Activated T-helper 17 cell treated with anti-CD3 and anti-CD28 coated beads, Interleukin-2, amount 50 U/mL, for 72 hours (primary cell): ENCODE measurements at places on chromosomes 13 and 19.
A peak's percentile ranks its signal among the peaks of the same experiment; 100 is the strongest.

DNA sequence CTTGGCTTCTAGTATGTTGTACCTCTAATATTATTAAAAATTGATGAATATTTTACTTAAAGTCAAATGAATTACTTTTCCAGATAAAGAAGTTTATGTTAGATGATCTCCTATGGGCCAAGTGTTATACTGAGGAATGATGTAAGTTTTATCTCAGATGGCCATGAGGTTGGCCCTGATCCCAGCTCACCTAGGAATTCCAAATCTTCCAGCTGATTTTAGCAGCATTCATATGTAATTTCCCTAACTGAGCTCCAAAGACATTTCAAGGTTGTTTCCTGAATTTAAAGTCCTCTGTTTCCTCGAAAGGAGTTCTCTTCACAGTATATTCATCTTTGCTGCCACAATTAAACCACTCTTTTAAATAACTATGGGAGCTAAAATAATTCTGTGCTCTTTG is 1670.4 kb upstream of the SPRY2 start:
- ATAC-seq: no peak
- no peaks in the 10 kb centered on the region for H3K4me1 ChIP-seq
- no peak overlapping the region for H3K27ac ChIP-seq
- H3K4me3 ChIP-seq: no peak overlapping the region
- H3K36me3 ChIP-seq: no peaks in the 10 kb centered on the region

DNA sequence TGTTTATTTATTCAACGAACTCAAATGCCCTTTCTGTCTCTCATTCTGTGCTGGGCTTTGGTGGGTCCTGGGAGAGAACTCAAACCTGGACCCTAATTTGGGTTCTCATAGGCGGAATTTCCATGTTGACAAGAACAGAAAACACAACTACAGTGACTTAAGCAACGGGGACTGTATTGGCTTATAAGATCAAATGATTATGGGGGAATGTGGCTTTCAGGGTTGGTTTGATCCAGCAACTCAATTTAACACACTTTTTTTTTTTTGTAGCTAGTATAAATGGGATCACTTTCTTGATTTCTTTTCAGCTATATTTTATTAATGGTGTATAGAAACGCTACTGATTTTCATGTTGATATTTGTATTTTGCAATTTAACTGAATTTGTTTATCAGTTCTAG is 9.9 kb downstream of the FCHO1 start:
- no peak for ATAC-seq
- H3K27ac ChIP-seq: no peak overlapping the region
- peaks cover 11% of the 10 kb centered on the region for H3K4me1 ChIP-seq
- H3K36me3 ChIP-seq: peaks cover 96% of the 10 kb centered on the region
- H3K4me3 ChIP-seq: no peak overlapping the region
- no peaks in the 10 kb centered on the region for H3K27me3 ChIP-seq

- peak overlapping the region; percentile 74 for H3K4me3 ChIP-seq
- H3K36me3 ChIP-seq: peaks cover 7% of the 10 kb centered on the region
- H3K27ac ChIP-seq: no peak overlapping the region
Observed at GRCh38 chr19:2610637-2611482, 91.6 kb downstream of the GNG7 start.

GRCh38 chr19:2411709-2412108 is 15.7 kb downstream of the TIMM13 start:
- no peaks in the 10 kb centered on the region for H3K4me1 ChIP-seq
- H3K4me3 ChIP-seq: no peak overlapping the region
- no peak for ATAC-seq
- H3K27ac ChIP-seq: no peak overlapping the region

DNA sequence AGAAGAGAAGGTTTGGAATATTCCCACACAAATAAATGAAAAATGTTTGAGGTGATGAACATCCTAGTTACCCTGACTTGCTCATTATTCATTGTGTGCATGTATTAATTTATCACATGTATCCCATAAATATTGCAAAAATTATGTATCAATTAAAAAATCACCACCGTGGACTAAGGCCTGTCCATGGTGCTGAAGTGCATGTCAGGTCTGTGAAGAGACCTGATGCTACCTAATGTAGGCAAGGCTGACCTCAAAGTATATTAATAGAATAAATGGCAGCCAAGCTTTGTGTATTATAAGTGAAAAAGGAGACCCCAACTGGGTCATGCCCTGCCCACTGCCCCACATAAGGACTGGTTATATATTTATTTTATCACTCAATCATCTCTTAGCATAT is 34.4 kb upstream of the ZNF835 start:
- no peak overlapping the region for H3K4me3 ChIP-seq
- H3K4me1 ChIP-seq: no peaks in the 10 kb centered on the region
- no peak for ATAC-seq
- H3K27me3 ChIP-seq: peaks cover 1% of the 10 kb centered on the region
- no peak overlapping the region for H3K27ac ChIP-seq

GRCh38 chr13:101649488-101650126 is 197.1 kb downstream of the ITGBL1 start:
- H3K27me3 ChIP-seq: peaks cover 19% of the 10 kb centered on the region
- no peak overlapping the region for H3K4me3 ChIP-seq
- no peaks in the 10 kb centered on the region for H3K36me3 ChIP-seq
- ATAC-seq: no peak
- H3K27ac ChIP-seq: no peak overlapping the region

GRCh38 chr13:74136084-74136658 is 2.0 kb upstream of the KLF12 start:
- peak; percentile 2 for ATAC-seq
- H3K4me1 ChIP-seq: no peaks in the 10 kb centered on the region
- peaks cover 21% of the 10 kb centered on the region for H3K36me3 ChIP-seq
- H3K27ac ChIP-seq: no peak overlapping the region
- H3K4me3 ChIP-seq: no peak overlapping the region
- no peaks in the 10 kb centered on the region for H3K27me3 ChIP-seq

DNA sequence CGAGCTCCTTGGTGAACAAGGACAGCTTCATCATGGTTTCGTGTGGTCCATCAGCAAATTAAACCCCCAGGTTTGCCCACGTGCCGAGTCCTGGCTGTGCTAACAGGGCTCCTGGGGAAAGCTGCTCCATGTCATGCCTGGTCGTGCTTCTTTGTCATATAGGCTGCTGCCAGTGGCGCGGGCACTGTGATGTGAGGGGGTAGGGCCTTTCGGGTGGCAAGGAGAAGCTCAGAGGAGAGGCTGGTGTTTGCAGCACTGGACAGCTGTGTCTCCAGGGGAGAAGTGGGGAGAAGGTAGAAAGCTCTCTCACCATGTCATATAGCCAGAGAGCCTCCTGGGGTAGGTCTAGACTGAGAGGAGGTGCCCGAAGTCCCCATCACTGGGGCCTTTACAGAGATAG is 13.3 kb downstream of the VSTM2B start:
- peaks cover 9% of the 10 kb centered on the region for H3K27me3 ChIP-seq
- H3K36me3 ChIP-seq: no peaks in the 10 kb centered on the region
- no peak overlapping the region for H3K27ac ChIP-seq
- H3K4me1 ChIP-seq: no peaks in the 10 kb centered on the region
- no peak for ATAC-seq

GRCh38 chr13:24664726-24665409 is 15.3 kb upstream of the ATP12A start:
- no peaks in the 10 kb centered on the region for H3K36me3 ChIP-seq
- no peak overlapping the region for H3K27ac ChIP-seq
- ATAC-seq: no peak
- H3K4me3 ChIP-seq: no peak overlapping the region

- H3K4me1 ChIP-seq: no peaks in the 10 kb centered on the region
Observed at GRCh38 chr19:8097681-8098567, 45.4 kb downstream of the CCL25 start.

DNA sequence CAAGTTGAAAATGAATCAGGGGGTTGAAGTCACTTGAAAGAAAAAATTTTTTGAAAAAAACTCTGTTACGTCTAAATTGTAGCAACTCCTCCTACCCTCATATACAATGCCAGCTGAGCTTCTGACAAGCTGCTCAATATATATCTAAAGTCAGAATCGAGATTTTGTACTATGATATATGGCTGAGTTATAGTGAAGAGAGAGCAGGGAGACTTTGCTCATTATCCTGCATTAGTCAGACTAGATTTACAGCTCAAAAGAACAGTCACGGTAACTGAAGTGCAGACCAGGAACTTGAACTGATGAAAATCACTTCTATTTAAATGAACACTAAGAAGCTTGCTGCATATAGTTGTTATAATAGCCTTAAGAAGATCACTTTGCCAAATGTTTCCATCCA is 153.1 kb downstream of the LACC1 start:
- peaks cover 13% of the 10 kb centered on the region for H3K27me3 ChIP-seq
- no peak for ATAC-seq
- no peaks in the 10 kb centered on the region for H3K4me1 ChIP-seq
- H3K36me3 ChIP-seq: no peaks in the 10 kb centered on the region
- H3K27ac ChIP-seq: no peak overlapping the region

GRCh38 chr19:55275851-55276719 is 3.8 kb downstream of the HSPBP1 start:
- H3K27me3 ChIP-seq: no peaks in the 10 kb centered on the region
- H3K4me1 ChIP-seq: peaks cover 15% of the 10 kb centered on the region
- peaks cover 48% of the 10 kb centered on the region for H3K36me3 ChIP-seq
- peak overlapping the region; percentile 54 for H3K27ac ChIP-seq
- peak overlapping the region; percentile 28 for H3K4me3 ChIP-seq

DNA sequence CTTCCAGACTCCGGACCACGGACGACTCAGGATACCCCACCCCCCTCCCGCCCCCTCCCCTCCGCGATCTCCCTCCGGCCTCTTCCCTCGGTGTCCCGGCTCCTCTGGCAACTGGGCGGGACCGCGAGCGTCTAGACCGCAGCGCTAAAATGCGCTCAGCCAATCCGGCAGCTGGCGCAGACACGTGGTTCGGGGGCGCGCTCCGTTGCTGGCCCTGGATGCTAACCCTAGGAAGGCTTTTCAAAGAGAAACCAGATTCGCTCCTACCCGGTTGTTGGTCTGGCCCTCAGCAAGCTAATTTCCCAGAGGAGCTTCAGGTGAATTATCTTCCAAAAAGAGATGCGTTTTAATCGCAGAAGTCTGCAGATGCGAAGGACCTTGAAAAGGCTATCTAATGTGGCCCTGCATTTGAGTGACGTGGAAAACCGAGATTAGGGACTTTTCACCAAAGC is at the start of gene DZIP1:
Gene DZIP1 (minus strand): TSS at position 106 of the 452 bp plus-strand sequence. CDS start 2,677 bp downstream, outside the sequence.
- ATAC-seq: peak; percentile 31
- H3K27ac ChIP-seq: no peak within 1 kb of the TSS
- peaks cover 29% of the 10 kb centered on the region for H3K27me3 ChIP-seq
- H3K4me3 ChIP-seq: peak within 1 kb of the TSS; percentile 62
- H3K36me3 ChIP-seq: no peaks in the 10 kb centered on the region
- H3K4me1 ChIP-seq: no peaks in the 10 kb centered on the region

- no peaks in the 10 kb centered on the region for H3K27me3 ChIP-seq
- H3K36me3 ChIP-seq: no peaks in the 10 kb centered on the region
- ATAC-seq: no peak
- peaks cover 3% of the 10 kb centered on the region for H3K4me1 ChIP-seq
- H3K4me3 ChIP-seq: no peak overlapping the region
- no peak overlapping the region for H3K27ac ChIP-seq
Observed at GRCh38 chr13:50691176-50691680, 152.3 kb downstream of the DLEU7 start.

GRCh38 chr13:62110079-62110478 is 694.4 kb upstream of the PCDH20 start:
- H3K4me1 ChIP-seq: no peaks in the 10 kb centered on the region
- H3K36me3 ChIP-seq: no peaks in the 10 kb centered on the region
- H3K4me3 ChIP-seq: no peak overlapping the region
- no peaks in the 10 kb centered on the region for H3K27me3 ChIP-seq
- H3K27ac ChIP-seq: no peak overlapping the region
- no peak for ATAC-seq

DNA sequence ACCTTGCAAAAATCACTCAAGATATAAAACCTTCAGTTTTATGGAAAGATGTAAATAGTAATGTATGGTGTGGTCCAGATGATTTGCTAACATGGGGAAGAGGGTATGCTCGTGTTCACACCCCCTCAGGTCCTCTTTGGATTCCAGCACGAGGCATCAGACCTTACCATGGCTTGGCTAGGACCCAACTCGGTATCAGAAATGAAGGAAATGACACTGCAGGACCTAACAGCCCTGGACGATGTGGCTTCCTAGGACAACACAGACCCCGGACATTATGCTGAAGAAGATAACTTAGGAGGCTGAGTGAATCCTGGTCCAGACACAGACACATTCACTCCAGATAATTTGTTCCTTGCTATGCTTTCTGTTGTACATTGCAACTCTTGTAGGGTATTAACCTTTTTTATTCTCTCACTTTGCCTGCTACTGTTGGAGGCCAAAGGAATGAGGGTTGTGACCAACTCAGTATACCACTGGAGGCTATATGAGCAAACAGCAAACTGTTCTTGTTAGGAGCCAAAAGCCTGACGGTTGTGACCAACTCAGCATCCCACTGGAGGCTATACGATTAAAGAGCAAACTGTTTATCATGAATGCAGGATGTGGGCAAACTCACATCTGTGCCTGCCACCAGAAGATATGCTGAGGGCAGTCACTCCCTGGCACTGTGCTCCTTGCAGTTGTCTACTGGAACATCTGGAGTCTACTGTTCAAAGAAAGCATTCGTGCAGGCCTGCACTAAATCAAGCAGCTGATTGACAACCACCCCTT is 121.7 kb downstream of the ZNF429 start:
- H3K4me3 ChIP-seq: no peak overlapping the region
- H3K27ac ChIP-seq: no peak overlapping the region
- ATAC-seq: no peak

DNA sequence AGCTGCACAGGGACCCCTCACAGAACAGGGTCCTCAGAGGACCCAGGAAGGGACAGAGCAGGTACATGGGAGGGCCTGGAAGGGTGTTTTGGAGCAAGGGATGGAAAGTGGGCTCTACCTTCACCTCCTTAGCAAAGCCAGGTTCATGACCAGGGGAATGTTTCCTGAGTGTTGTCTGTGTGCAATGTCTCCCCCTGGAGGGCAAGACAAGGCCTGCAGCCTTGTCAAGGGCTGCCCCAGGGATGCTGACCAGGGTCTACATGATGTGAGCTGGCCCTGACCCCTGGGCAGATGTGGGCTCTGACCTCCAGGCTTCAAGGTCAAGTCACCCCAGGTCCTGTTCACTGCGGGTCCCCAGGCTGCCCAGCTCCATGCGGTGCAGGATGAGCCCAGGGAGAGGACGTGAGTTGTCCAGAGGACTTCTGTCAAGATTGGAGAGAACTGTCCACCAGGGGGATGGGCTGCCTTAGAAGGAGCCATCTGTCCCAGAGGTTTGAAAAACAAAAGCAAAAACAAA is 1.0 kb upstream of the CEACAM1 start:
- ATAC-seq: peak; percentile 72
- no peaks in the 10 kb centered on the region for H3K27me3 ChIP-seq
- peaks cover 7% of the 10 kb centered on the region for H3K36me3 ChIP-seq
- H3K4me1 ChIP-seq: peaks cover 24% of the 10 kb centered on the region

DNA sequence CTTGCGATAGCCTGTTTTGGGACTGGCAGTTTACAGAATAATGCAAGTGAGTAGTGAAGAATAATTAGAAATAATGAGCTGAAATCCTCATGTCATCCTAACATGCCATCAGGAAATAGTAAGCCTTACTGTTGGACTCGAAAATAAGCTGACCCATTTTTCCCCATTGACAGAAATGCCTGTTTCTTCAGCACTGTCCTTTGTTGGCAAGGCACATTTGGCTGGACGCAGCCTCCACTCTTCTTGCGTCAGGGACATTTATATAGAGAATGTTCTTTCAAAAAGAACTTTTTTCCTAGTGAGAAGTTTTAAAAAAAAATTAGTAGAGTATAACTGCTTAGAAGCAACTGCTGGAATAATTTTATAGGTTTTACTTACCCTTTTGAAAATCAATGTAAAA is 47.1 kb downstream of the ARHGAP35 start:
- no peak overlapping the region for H3K4me3 ChIP-seq
- no peak for ATAC-seq
- H3K4me1 ChIP-seq: peaks cover 30% of the 10 kb centered on the region
- no peaks in the 10 kb centered on the region for H3K27me3 ChIP-seq

- no peaks in the 10 kb centered on the region for H3K27me3 ChIP-seq
- no peak overlapping the region for H3K4me3 ChIP-seq
- no peak overlapping the region for H3K27ac ChIP-seq
- H3K4me1 ChIP-seq: no peaks in the 10 kb centered on the region
Observed at GRCh38 chr13:46062185-46062584, 9.6 kb upstream of the ZC3H13 start.
